ENCODE measurements at places on chromosomes 1 and 21.
A peak's percentile ranks its signal among the peaks of the same experiment; 100 is the strongest.

DNA sequence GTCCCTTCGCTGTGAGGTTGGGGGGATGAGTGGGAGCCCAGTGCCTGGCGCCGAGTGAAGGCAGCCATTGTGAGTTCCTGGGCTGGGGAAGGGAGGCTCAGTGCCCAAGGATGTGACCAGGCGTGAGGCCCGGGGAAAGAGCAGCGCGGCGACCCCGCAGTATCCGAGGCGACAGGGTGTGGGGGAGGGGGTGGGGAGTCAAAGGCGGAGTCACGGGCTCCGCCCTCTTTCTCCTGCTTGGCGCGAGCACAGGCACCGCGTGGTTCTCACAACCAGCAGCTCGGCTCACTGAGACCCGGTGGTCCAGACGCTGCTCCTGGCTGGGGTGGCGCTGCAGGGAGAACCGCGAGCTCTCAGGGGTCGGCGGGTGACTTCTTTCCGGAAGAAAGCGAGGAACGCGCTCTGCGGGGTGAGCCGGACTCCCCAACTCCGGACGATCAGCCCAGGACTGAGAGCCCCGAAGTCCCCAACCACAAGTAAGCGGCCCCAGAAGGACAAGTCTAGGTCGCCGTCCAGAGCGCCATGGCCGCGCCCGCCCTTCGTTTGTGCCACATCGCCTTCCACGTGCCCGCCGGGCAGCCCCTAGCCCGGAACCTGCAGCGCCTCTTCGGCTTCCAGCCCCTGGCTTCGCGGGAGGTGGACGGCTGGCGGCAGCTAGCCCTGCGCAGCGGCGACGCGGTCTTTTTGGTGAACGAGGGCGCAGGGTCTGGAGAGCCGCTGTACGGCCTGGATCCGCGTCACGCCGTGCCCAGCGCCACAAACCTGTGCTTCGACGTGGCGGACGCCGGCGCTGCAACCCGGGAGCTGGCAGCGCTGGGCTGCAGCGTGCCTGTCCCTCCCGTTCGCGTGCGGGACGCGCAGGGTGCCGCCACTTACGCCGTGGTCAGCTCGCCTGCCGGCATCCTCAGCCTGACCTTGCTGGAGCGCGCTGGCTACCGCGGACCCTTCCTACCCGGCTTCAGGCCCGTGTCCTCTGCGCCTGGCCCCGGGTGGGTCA lies at the start of gene HPDL:
Gene HPDL (plus strand): TSS at position 269 of the 997 bp plus-strand sequence. CDS start 254 bp downstream, at position 523.
- DNase-seq: no peak

GRCh38 chr1:154193821-154194220 lies 1.9 kb upstream of the TPM3 start:
- no peak for DNase-seq

- DNase-seq: no peak
Measured at GRCh38 chr1:54968551-54968950, 11.9 kb upstream of the TMEM61 start.

GRCh38 chr21:16605597-16605996 lies 875.8 kb downstream of the USP25 start:
- no peak for DNase-seq

GRCh38 chr1:11787251-11787803 lies 18.4 kb downstream of the MTHFR start:
- no peak for DNase-seq

DNA sequence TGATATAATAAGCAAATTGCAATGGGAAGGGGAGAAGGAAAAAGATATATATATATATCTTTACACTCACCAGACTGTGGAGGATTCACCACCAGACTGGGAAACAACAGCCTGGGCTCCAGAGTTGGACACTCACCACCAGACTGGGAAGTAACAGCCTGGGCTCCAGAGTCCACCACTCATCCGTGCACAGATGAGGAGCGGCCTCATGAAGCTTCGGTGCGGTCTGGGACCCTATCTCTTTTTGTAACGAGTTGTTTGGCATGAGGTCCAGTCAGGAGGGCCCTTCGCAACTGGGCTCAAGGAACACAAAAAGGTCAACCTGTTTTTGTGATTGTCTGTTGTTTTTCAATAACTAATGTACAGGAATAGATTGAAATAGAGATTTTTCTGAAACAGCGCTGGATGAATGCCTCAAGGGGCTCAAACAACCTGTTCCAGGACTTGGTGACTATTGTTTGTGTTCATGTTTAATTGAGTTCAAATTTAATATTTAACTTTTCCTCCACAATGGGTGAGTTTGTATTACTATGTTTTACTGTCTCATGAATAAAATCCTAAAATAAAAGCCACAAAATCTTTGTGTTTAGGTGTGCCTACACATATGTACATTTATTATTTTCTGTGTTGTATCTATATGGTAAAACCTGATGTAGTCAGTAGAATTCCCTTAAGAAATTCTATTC lies 40.1 kb downstream of the S100A10 start:
- DNase-seq: no peak

- no peak for DNase-seq
Measured at GRCh38 chr1:59718989-59719360, 95.8 kb upstream of the HOOK1 start.

DNA sequence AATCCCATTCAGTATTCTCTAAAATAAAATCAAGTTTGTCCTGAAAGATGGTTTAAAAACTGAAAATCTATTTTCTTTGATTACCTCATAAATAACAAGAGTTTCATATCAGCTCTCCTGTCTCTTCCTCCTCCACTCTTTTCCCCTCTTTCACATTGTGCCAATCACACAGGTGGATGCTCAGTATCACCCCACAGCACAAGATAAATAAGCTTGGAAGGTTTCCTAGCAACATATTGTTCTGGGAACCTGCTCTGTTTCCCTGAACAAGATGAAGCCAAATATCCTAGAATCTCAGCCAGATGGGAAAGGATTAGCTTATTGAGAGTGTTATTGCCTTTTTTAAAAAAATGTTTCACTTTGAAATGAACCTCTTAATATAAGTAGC lies 45.7 kb upstream of the CACYBP start:
- no peak for DNase-seq

DNA sequence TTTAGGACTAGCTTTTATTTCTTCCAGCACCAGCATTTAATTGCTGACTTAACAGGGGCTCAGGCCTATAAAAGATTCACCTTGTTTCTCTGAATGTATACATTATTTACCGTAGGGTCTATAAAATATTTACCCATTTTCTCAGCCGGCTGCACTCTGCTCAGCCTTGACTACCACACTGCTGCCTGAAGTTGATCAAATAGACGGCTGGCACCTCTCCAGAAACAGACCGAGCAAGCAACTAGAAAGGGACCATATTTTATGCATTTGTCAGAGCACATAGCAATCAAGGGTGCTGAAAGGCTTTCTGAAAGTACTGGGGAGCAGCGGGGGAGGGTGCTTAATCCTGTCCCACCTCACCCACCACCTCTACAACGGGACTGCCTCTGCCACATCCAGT lies 64.7 kb upstream of the FGGY start:
- DNase-seq: no peak

GRCh38 chr1:34617321-34618118 lies 137.3 kb upstream of the GJB5 start:
- DNase-seq: no peak

DNA sequence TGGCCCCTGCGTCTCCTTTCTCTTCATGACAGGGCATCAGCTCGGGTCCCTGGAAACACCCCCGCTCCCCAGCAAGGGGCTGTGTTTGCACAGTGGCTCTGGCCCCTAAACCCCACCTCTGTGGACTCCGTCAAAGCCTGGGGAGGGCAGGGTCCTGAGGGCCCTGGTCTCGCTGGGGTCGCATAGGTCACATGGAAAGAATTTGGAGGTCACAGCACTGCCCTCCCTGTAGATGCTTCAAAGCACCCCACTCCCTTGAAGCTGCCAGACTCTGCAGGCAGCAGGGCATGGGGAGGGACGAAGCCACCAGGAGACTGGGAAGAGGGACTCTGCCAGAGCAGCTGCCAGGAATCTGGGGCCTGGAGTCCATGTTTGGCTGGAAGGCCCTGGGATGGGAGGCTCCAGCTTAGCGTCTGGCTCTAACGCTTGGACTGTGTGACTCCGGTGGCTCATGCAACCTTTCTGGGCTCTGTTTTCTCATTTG lies 36.6 kb upstream of the ECE1 start:
- no peak for DNase-seq

- peak; percentile 83 for DNase-seq
Measured at GRCh38 chr1:109619576-109620400, at the start of the genes AMPD2 and GNAT2. AMPD2 (plus strand) TSS chr1:109619837; CDS start chr1:109621176, 1,339 bp downstream. GNAT2 (minus strand) TSS chr1:109619616; CDS start chr1:109612870, 6,746 bp downstream.

GRCh38 chr21:43923391-43923790 lies 58.4 kb downstream of the AGPAT3 start:
- no peak for DNase-seq

GRCh38 chr1:22587247-22587646 lies 24.0 kb downstream of the EPHA8 start:
- no peak for DNase-seq

DNA sequence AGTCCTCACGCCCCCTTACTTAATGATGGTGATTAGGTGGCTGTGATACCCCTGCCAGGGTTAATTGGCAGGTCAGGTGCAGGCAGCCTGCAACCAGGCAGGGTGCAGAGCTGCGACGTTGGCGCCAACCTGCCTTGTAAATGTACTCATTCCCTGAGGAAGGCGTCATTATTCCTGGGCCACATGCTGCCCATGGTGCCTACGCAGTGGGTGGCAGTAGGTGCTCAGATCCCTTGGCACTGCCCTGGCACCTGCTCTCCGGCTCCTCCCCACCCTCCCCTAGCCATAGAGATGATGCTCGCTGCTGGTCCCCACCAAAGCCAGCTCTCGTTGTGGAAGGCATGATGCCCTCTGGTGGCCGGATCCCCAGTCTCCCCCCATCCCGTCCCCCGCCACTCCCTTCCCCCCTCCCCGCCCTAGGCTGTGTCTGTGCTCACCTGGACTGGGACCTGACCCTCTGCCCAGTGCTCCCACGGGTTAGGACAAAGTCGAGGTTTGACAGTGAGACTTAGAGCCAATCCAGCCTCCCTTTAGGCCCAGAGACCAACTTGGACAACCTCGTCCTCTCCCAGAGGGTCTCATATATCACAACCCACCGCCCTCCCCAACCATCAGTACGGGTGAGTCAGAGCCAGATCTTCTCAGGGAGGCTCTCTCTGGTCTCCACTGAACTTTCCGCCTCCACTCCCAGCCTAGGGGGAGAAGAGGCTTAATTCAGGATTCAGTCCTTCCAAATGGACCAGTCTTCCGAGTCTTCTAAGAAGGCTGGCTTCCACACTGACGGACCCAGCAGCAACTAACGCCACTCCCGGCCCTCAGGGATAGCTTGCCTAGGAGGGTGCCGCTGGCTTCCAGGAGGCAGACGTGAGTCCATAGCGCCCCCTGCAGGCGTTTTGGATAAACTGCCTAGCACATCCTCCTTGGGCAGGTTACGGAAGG lies 5.7 kb downstream of the KRTCAP2 start:
- peak; percentile 80 for DNase-seq

- no peak for DNase-seq
Measured at GRCh38 chr21:43734928-43735229, 15.9 kb downstream of the PDXK start.

- no peak for DNase-seq
Measured at GRCh38 chr1:20037877-20038276, 32.1 kb upstream of the PLA2G5 start.

DNA sequence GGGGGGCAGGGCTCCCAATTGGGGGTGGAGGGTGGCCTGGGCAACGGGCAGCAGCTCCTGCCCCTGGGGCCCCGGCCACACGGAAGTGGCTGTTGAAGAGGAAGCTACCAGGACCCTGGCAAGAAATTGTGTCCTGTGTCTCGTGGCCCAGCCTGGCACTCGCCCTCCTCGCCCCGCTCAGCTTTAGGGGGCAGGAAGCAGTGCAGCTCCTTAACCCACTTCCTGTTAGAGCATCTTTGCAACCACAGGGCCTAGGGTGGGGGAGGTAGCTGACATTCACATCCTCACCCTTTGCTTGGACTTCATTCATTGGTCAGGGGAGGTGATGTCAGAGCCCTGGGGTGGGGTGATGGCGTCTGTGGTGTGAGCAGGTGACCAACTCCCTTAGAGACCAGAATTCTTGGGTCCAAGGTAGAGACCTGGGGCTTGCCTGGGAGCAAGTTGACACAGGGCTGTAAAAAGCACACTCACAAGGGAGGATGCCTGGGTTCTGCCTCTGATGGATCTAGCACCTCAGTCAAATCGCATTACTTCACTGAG lies at the start of gene ARHGAP30:
Gene ARHGAP30 (minus strand): TSS at position 161 of the 540 bp plus-strand sequence. CDS start 267 bp downstream, outside the sequence.
- peak; percentile 97 for DNase-seq

DNA sequence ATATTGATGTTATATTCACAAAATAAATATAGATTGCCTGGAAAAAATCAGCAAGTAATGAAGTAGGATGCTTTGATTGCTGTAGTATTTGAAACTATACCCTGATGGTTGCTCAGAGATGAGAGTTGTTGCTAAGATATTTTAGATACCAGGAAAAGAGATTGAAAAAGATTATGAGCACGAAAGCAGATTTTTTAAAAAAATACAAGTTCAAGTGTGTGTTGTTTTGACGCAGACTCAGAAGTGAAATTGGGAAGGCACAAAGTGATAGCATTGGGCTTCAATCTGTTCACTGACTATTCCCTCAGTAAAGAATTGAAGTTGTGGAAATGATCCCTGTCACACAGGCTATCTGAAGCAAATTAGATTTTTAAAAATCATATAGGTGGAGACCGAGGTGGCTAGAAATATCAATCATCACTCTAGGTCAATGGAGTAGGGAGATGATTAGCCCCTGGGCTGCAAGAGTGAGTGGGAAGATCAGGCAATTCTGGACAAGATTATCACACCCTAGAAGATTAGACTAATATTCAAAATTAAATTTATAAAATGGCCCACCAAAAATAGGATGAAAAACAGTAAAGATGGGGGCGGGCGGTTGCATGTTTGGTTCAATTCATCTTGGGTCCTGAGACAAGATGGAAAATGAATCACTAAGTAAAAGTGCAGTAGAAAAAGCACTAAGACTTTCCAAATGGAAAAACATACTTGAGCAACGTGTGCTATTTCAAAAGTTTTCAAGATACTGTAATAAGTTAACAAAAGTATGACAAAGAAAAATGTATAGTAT lies 41.5 kb upstream of the LRRC8D start:
- no peak for DNase-seq

- DNase-seq: no peak
Measured at GRCh38 chr1:79190074-79190473, 183.5 kb upstream of the ADGRL4 start.

DNA sequence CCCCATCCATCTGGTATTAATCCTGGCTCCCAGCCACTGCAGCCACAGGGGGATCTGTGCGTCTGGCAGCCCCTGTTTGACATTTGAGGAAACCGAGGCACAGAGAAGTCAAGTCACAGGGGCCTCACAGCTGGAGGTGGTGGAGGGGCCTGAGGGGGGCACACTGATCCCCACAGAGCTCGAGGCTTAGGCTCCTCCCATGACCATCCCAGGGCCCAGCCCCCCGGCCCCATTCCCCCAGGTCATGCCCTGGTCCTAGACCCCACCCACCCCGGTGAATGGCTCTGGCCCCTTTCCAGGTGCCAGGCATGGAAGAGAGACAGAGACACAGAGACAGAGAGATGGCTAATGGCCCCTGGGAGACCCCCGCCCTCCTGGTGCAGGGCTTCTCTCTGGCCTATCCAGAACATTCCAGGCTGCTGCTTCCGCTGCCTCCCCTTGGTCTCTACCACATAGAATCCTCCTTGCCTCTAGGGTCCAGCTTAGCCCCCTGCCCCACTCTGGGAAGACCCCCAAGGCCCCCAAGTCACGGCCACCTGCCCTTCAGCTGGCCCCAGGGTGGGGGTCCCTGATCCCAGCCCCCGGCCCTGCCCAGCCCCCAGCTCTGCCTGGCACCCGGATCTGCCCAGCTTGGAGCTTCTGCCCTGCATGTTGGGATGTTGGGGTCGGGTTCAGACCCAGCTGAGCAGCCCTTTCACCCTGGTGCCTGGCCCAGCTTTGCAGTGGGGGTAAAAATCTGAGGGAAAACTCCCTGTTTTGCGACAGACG lies 29.2 kb upstream of the LRRC3 start:
- no peak for DNase-seq

All from AML-193 (cell line).